Stimulated activated naive CD8-positive, alpha-beta T cell treated with anti-CD3 and anti-CD28 coated beads, Interleukin-15, amount 100 ng/mL, for 72 hours (primary cell): ENCODE measurements at places on chromosomes 16 and 17.

DNA sequence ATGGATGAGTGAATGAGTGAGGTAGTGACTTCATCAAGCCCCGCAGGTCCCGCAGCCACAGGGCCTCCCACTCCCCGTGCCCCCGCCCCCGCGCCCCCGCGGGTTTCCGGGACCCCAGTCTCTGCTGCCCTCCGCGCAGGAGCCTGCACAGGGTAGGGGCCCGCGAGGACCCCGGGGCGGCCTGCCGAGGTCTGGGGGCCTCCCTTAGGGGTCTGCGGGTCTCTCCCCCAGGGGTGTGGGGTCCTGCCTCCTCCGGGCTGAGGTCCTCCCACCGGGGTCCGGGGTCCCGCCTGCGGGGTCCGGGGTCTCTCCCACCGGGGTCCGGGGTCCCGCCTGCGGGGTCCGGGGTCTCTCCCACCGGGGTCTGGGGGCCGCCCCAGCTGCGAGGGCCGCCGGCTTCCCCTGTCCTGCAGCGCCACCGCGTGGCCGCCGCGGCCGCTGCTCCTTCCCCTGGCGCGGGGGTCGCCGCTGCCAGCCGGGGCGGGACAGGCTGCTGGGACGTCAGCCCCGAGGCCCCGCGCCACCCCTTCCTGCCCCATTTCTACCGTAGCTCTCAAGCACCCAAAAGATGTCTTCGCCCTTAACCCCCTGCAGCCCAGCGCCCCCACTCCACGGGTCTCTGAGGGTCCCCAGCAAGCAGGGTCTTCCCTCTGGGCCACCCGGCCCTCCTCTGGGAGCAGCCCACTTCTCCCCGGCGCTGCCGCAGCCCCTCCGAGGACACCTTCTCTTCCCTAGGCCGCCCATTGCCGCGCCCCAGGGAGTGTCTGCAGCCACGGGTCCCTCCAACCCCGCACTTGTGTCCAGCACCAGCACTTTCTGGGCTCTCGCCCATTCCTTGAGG, 10.4 kb upstream of the CHMP6 start:
- peak; percentile 44 for DNase-seq

- DNase-seq = no peak
These were observed 25.3 kb downstream of the CDIP1 start for GRCh38 chr16:4513086-4513860.

DNA sequence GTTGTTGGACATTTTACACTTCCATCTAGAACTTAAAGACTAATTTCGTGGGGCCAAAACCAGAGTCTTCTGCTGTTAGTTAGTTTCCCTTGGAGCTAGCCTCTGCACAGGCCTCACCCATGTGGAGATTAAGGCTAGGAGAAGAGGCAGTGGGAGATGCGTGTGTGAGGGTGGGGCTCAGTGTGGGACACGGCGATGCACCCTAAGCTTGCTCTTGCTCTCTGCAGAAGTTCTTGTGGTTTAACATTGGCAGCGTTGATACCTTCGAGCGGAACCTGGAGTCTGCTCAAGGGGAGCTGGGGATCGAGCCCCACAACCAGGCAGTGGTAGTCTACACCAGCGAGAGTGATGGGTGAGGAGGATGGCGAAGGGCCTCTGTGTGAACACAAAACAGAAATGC, 34.0 kb downstream of the DBNDD1 start:
- DNase-seq = no peak

GRCh38 chr17:32515677-32516383, 29.0 kb downstream of the CDK5R1 start:
- no peak for DNase-seq

GRCh38 chr17:81034168-81034777, 678 bp upstream of the BAIAP2 start:
- DNase-seq = no peak

GRCh38 chr17:66200685-66201092, 8.8 kb upstream of the CEP112 start:
- peak; percentile 10 for DNase-seq

DNA sequence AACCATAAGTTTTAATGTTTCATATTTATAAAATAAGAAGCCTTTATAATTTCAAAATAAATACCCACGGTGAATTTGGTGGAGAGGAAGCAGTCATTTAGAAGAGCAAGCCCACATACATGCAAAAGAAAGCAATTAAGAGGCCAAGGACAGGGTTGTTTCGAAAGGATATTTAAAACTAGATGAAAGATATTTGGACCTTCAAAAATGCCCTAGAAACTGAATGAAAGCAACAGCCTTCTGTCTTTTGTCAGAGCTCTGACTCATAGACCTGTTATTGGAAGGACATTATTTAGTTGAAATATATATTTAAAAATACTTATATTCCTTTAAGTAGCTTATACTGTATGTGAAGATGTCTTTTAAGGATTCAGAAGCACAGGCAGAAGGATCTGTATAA, 8.6 kb upstream of the METTL9 start:
- no peak for DNase-seq

DNA sequence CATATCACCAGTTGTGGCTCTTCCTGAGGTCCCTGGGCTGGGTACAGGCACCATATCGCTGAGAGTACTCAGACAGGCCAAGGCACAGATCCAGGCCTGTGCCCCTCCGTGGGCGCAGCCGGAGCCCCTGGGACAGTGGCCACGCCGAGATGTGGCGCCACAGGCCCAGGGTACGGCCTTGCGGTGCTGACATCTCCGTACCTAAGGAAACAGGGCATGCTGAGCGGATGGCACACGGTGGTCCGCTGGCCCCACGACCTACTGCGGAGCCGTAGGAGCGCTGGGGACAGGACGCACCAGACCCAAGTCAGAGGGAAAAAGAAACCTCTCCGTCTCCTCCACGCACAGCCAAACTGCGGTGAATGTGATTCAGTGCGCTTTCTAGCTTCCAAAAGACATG, 26.5 kb downstream of the NDUFAF8 start:
- no peak for DNase-seq

- DNase-seq = no peak
These were observed 24.2 kb downstream of the GRB7 start for GRCh38 chr17:39761861-39762496.

GRCh38 chr16:4087990-4088577, 28.2 kb downstream of the ADCY9 start:
- DNase-seq = no peak

DNA sequence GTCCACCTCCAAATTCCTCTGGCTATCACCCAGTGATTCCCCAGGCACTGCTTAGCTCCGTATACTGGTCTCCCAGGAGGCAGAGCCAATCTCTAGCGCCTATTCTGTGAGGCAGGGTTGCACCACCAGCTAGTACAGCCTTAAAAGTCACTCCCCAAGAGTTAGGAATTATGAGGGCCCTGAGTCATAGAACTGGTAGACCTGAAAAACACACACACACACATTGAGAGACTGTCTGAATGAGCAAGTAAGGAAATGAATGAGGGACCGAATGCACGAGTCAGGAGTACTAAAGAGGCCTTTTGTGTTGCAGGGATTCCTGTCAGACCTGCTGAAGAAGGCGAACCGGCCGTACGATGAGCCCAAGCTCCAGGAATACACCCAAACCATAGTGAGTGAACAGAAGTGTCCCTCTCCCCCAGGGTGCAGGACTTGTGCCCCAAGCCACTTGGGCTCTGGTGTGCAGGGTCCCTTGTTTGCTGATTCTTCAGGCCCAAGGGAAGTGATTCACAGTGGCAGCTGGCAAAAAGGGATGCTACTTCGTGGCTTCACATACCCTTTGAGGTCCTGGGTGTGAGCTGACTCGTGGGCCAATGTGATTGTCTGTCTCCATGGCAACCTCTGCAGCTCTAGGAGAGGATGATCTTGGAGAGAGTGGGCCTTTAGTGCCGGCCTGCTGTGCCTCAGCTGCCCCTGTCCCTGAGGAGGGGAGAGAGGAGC, 24.7 kb downstream of the CALB2 start:
- DNase-seq = no peak

- DNase-seq = no peak
These were observed 471.9 kb downstream of the PMP22 start for GRCh38 chr17:14793237-14793636.

- no peak for DNase-seq
These were observed 61.4 kb downstream of the AMFR start for GRCh38 chr16:56363781-56364565.

DNA sequence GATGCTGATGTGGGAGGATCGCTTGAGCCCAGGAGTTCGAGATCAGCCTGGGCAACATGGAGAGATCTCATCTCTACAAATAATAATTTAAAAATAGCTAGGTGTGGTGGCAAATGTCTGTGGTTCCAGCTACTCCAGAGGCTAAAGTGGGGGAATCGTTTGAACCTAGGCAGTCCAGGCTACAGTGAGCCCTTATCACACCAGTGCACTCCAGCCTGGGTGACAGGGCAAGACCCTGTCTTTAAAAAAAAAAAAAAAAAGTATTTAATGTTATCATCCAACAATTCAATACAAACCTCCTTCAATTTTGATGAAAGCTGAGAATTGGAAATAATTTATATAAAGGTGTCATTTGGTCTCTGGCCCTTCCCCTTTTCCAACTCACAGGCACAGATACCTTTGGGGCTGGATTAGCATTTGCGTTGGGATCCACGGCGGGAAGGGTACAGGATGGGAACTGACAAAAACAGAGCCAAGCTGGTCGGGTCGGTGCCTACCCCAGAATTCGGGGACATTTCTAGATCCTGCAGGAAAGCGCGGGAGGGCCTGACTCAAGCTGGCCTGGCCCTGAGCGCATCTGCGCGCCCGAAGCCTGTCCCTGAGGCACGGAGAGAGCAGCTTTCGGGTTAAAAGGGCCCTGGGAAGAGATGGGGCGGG, 860 bp upstream of the DCAF7 start:
- no peak for DNase-seq

DNA sequence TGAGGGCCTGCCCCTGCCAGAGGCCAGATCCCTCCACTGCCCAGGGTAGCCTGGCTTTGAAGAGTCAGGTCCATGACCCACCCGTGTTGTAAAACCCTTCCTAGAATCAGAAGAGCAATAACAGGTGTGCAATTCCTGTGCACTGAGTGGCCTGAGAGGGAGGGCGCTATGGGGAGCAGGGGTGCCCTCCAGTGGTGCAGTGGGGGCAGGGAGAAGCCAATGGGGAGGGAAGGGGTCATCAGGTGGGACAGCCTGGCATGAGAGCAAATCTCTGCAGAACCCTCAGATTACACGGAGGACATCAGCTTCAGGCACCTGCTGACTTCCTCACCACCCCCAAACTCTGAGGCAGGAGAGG, 72.9 kb upstream of the ZNF469 start:
- no peak for DNase-seq

DNA sequence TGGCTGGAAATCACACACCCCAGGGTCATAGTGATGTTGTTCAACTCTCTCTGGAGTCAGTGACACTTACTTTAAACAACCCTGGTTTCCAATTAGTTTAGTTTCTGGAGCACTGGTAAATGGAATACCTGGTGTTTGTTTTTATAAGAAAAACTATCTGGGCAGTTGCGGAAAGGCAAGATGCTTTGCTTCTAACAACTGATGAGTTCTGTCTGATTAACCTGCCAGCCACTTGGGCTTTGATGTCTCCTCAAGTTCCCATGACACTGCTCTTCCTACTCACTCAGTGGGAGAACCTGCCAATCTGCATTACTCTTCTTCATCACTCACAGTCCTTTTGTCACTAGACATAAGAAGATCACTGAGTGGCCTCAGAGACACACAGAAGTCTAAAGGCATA, 78.7 kb upstream of the MTMR4 start:
- no peak for DNase-seq

DNA sequence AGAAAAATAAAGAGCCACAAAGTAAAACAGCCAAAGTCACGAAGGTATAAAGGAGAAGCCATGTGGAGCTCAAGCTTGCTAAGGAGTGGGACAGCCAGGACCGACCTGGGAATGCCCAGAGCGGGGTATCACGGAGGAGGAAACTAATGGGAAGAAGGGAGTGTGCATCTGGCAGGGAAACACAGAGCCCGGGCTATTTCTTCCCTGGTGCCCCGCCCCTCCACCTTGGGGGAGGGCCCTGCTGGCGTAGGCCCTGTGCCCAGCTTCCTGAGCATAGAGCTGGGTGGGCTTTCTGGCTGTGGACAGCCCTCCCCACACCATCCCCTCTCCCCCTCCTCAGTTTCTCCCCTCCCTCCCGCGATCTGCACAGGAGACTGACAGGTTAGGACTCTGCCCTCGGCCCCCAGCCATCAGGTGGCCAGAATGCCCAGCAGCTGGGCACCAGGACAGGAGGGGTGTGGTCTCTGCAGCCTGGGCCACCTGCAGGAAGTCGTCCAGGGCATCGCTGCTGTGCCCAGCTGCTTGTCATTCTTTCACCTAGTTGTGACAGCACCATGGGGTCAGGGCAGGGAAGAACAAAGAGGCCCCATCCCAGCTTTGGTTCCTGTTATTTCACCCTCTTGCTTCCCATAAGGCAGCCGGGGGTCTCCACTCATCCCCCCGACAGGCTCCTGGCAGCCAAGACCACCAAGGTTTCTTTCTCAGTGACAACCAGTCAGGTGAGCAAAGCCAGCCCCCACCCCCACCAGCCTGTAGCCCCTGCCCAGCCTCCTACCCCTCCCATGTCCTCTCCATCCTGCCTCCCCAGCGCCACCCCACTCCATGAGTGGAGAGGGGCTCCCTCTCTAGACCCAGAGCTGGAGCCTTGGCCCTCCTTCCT, 7.1 kb upstream of the DCAF7 start:
- DNase-seq = no peak

DNA sequence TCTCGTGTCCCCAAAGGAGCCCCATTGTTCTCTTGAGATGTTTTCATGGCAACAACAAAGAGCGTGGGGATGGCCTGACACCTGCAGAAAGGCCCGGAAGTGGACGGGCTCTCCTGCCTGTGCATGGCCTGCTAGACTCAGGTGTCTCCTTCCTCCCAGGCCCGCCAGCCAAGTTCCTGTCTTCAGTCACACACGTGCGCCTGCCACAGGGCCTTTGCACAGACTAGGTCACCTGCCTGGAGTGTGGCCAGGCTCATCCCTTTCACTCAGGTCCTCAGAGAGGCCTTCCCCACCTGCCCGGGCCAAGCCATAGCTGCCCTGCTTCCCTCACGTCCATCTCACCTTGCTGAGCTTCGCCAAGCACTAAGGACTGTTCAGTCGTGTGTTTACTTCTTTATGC, 300.9 kb downstream of the FOXL1 start:
- no peak for DNase-seq
